ENCODE measurements at places on chromosomes 6 and 20.

- peak; percentile 77 for DNase-seq
Observed at GRCh38 chr20:7736336-7736735, 203.9 kb downstream of the HAO1 start.

- no peak for DNase-seq
Observed at GRCh38 chr6:167479901-167480648, 155.2 kb downstream of the TTLL2 start.

- DNase-seq: no peak
Observed at GRCh38 chr6:66814156-66814555, 1107.1 kb upstream of the EYS start.

DNA sequence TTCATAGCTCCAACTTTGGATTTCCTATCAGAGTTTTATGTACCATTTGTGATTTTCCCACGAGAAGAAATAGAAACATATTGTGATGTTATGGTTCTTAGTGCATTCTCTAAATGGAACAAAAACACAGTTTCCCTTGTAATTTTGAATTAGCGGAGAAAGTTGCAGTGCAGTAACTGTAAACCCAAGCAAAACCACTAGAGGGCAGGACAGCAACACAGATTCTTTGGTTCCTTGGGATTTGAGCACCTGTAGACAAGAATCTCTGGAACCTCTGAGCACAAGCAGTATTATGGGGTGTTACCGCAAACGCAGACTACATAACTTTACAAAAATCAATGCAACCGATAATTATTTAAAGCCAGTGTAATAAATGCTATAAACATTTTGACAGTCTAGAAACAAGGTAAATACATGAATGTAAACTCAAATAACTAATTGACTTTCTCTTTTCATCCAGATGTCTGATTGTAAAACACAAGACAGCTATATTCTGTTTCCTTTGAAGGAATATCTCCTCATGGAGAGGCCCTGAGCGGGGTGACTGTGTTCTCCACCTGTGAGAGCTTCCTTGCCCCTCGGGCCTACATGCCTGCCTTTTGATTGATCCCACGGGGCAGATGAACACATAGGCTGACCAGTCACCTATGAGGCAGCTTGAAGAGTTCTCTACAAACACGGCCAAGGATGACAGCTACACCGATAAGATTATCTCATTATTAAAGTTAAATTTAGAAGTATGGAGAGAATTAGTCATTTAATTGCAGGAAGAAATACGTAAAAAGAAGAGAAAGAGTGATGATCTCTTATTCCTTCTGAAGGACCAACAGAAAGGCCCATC is 67.5 kb upstream of the COL21A1 start:
- peak; percentile 57 for DNase-seq

Data from GM23248 (cell line).